Heart left ventricle (tissue), 16 donors: ENCODE measurements at places on chromosomes 1 and 21.

DNA sequence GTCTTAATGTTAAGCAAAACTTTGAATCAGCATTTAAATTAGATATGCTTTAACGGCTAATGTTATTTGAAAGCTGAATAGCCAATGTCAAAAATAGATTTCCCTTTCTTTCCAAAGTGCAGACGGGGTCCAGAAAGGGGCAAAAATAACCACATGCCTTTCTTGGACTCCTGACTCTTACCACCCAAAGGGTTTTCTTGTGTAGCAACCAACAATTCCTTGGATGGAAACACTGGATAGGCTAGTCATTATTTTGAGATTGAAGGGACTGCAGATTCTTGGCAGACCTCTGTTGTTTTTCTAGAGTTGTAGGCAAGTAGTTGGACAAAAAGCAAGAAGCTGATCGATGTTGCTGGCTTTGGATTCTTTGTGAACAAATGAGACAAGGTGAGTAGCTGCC lies 107.0 kb downstream of the MRPS6 start:
- no peak for DNase-seq

GRCh38 chr1:235027862-235028250 lies 100.8 kb downstream of the TOMM20 start:
- no peak for DNase-seq

DNA sequence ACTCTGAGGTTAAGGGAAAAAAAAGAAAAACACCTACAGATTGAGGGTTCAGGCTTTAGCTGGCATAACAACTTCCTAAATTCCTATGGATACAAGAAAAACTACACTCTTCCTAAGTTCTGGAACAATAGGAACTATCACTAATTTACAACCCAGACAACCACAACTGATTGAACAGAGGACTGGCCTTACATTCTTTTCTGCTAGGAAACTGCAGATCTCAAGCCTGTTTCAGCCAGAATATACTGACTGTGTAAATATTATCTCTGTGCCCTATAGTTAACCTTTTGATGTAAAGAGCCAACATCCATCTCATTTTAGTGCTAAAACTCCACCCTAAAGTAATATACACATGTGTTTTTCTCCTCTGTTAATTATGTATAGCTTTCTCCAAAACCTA lies 1186.5 kb upstream of the TMPRSS15 start:
- no peak for DNase-seq

- no peak for DNase-seq
Measured at GRCh38 chr21:46038341-46038829, 56.8 kb downstream of the COL6A1 start.

- no peak for DNase-seq
Measured at GRCh38 chr1:50502147-50502546, 78.9 kb upstream of the DMRTA2 start.

DNA sequence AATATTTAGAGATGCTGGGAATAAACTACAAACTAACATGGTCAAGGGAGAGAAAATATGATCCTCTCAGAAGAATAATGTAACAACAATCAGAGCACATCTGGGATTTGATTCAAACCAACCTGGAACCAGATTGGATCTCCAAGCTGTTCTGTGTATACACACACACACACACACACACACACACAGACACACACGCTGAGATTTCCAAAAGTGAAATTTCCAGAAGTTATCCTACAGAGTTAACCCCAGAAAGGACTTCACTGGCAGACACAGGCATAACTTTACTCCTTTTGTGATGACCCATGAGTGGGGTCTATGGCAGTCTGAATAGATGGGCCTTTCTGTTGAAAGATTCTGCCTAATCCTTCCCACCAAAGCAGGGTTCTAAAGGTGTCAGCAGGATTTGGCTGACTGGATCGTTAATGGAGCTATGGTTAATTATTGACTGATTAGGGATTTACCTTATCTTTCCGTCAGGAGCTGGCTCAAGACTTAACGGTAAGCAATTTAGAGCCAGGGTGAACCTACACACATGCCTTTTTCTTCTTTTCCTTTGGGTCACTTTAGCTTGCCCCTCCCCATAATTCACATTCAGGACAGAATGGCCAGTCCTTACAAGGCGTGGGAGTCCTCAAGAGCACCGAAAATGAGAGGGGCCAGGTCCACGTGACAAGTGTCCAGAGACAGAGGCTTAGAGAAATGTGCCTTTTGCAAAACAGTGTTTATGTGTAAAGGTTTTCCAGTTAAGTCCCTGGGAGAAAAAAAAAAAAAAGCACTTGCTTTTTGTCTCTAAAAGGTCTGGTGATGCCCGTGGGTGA lies 10.9 kb upstream of the PROX1 start:
- DNase-seq: no peak

DNA sequence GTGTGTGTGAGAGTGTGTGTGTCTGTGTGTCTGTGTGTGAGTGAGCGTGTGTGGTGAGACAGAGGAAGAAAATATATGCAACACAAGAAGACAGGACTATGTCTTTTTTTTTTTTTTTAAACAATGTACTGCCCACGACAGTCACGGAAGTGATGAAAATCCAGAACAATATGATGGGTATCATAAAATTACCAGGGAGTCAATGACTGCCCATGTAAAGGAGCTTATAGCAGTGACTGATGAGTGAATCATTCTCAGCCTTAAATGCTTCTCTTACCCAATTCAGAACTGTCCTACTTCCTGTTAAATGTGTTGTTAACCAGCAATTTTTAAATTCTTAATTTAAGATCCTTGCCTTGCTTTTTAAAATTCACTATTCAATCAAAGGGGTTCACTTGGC lies 46.6 kb downstream of the RGS7 start:
- no peak for DNase-seq

- no peak for DNase-seq
Measured at GRCh38 chr1:52907812-52908153, 13.8 kb downstream of the ECHDC2 start.

GRCh38 chr1:32746130-32746529 lies 43.6 kb upstream of the SYNC start:
- no peak for DNase-seq

GRCh38 chr1:99250728-99251127 lies 13.6 kb upstream of the PLPPR4 start:
- no peak for DNase-seq

DNA sequence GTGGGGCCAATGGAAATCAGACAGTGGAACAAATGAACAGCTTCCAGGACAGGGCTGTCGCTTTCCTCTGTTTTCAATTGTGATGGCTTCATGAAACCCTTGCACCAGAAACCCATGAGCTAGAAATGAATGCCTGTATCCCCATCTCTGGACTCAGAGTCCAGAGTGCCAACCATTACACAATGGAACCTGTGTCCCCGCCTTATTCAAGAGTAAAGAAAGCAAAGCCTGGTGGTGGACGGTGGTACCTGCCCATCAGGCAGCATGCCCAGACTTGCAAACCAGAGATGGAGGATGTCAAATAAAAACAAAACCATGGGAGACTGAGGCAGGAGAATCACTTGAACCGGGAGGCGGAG lies 4.4 kb upstream of the CAPN2 start:
- no peak for DNase-seq
